Bladder microvascular endothelial cell (primary cell): ENCODE measurements at places on chromosomes 13 and 19. TPM values are rescaled to one million over a fixed set of nuclear protein-coding genes. Genes with fewer than 3 reads are reported as not detected.

CYP4F22 gene
- not detected in 2 replicates for total RNA-seq

C13orf42 gene
- not detected in 2 replicates for total RNA-seq

APOE gene
- total RNA-seq = 2.4 and 3.8 TPM in 2 replicates

CD70 gene
- 0.25 TPM in 1 of 2 replicates, not detected in the other for total RNA-seq

GEMIN7 gene
- total RNA-seq = 14.2 and 22.5 TPM in 2 replicates

DPF1 gene
- total RNA-seq = 0.31 and 0.32 TPM in 2 replicates

PCP2 gene
- total RNA-seq = not detected in 2 replicates

PRKCG gene
- total RNA-seq = not detected in 2 replicates

FAM83E gene
- total RNA-seq = 0.49 and 0.94 TPM in 2 replicates

GPR18 gene
- not detected in 2 replicates for total RNA-seq

SERTAD1 gene
- total RNA-seq = 21.0 and 21.7 TPM in 2 replicates

CCDC9 gene
- 6.2 and 8.2 TPM in 2 replicates for total RNA-seq

TNFSF13B gene
- total RNA-seq = 0.32 and 0.94 TPM in 2 replicates

GPC6 gene
- total RNA-seq = 0.16 and 0.38 TPM in 2 replicates
